ENCODE measurements at places on chromosomes 4 and X. TPM values are rescaled to one million over a fixed set of nuclear protein-coding genes. Genes with fewer than 3 reads are reported as not detected.

GRCh38 chr4:99221980-99222379 lies 2.9 kb upstream of the ADH6 start:
- no peaks in the 10 kb centered on the region for H3K27me3 ChIP-seq
- H3K4me3 ChIP-seq: no peak overlapping the region
- DNase-seq: no peak

- no peak for DNase-seq
- no peaks in the 10 kb centered on the region for H3K27me3 ChIP-seq
- H3K27ac ChIP-seq: no peak overlapping the region
- no peaks in the 10 kb centered on the region for H3K4me1 ChIP-seq
These were observed 28.7 kb downstream of the SEC24B start for GRCh38 chr4:109462297-109462696.

TSC22D3 gene
- total RNA-seq: 551 TPM

EDA gene
- total RNA-seq: 6.1 TPM

- H3K27ac ChIP-seq: no peak overlapping the region
- H3K4me3 ChIP-seq: no peak overlapping the region
- no peaks in the 10 kb centered on the region for H3K27me3 ChIP-seq
- no peak for DNase-seq
- H3K4me1 ChIP-seq: no peaks in the 10 kb centered on the region
These were observed 566.5 kb upstream of the FRG1 start for GRCh38 chr4:189374176-189374575.

- no peak overlapping the region for H3K27ac ChIP-seq
- no peak for DNase-seq
- no peak overlapping the region for H3K4me3 ChIP-seq
- no peaks in the 10 kb centered on the region for H3K36me3 ChIP-seq
- H3K27me3 ChIP-seq: no peaks in the 10 kb centered on the region
These were observed 55.3 kb downstream of the KLHL4 start for GRCh38 chrX:87572901-87573300.

MAGEB5 gene
- not detected for total RNA-seq
